Tibial nerve (tissue), 4 donors: ENCODE measurements at places on chromosomes 7 and 10. TPM values are rescaled to one million over a fixed set of nuclear protein-coding genes. Genes with fewer than 3 reads are reported as not detected.
A peak's percentile ranks its signal among the peaks of the same experiment; 100 is the strongest.

Gene IFIT3
- 7.2 TPM for total RNA-seq

GRCh38 chr7:112015146-112015545 is 191.1 kb downstream of the DOCK4 start:
- H3K4me3 ChIP-seq, result no peak overlapping the region
- DNase-seq, result no peak
- no peaks in the 10 kb centered on the region for H3K27me3 ChIP-seq
- H3K4me1 ChIP-seq, result no peaks in the 10 kb centered on the region

Gene HTR7
- total RNA-seq, result 0.44 TPM

Gene IGFBP1
- total RNA-seq, result not detected

Gene INHBA
- 8.6 TPM for total RNA-seq

DNA sequence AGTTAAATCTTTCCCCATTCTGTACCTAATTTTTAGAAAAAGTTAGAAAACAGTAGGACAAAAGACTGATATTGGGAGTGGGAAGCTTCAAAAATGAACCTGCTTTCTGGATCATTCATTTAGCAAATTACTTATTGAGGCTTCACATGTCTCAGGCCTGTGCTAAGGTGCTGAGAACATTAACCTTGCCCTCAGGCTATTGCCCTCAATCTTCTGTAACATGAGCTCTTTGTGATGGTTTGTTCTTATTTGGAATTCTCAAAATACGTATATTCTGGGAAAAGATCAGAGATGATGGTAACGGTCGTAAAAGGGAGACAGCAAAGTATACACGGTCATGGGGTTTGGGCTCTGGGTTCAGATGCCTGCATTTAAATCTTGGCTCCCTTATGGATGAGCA is 39.5 kb upstream of the PRKG1 start:
- no peaks in the 10 kb centered on the region for H3K4me1 ChIP-seq
- H3K4me3 ChIP-seq, result no peak overlapping the region
- no peak for DNase-seq

DNA sequence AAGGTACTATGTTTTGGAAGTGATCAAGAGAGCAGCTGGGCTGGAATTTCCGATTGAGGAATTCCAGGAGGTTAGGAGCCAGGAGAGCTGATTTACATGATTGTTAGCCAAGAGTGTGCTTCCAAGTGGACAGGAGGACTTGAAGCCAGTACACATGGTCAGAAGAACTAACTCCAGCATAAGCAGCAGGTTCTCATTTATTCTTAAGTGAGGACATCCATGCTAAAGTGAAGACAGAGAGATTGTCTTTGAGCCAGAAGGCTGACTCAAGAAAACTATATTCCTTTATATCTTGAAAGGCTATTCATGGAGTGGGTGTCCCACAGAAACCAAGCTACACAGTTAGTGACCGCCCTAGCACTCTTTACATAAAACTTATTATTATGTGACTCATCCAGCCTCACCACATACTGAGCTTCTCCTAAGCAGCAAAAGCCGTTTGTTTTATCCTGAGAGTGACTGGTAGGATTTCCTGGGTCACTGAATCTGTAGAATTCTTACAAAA is 56.7 kb upstream of the SEMA3A start:
- DNase-seq, result no peak
- H3K27me3 ChIP-seq, result no peaks in the 10 kb centered on the region
- H3K27ac ChIP-seq, result no peak overlapping the region
- H3K4me1 ChIP-seq, result peaks cover 6% of the 10 kb centered on the region
- H3K36me3 ChIP-seq, result no peaks in the 10 kb centered on the region

DNA sequence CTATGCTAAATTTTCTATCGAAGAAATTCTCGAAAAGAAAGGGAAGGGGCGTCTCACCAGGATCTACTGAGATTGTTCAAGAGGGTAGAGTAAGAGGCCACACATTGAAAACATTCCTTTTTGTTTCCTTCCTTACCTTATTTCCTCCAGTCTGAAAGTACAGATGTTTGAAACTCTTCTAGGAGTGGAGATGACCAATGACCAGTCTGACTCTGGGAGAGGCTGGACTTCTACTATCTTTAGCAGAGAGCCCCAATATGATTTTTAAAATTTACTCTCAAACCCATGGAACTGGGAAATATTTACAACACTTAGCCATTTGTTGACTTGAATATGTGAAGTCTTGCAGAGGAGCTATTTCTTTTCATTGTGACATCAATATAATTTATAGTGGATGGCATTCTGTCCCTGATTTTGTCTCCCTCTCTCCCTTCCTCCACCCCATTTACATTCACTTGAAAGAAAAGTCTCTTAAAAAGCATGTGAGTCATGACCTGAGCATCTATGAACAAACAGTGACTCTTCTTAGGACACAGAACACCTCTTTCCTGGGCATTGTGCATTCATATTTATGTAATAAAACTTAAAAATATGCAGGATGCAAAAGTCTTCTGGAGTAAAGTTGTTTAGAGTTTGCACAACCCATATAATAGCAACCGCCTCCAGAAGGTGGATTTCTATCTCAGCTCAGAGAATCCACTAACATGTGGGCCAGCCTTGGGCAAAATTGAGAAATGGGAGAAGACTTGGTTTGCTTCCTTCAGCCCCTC is 31.2 kb upstream of the BMPER start:
- no peak overlapping the region for H3K27ac ChIP-seq
- no peaks in the 10 kb centered on the region for H3K27me3 ChIP-seq
- no peaks in the 10 kb centered on the region for H3K36me3 ChIP-seq
- DNase-seq, result no peak
- no peak overlapping the region for H3K4me3 ChIP-seq
- peaks cover 33% of the 10 kb centered on the region for H3K4me1 ChIP-seq

DNA sequence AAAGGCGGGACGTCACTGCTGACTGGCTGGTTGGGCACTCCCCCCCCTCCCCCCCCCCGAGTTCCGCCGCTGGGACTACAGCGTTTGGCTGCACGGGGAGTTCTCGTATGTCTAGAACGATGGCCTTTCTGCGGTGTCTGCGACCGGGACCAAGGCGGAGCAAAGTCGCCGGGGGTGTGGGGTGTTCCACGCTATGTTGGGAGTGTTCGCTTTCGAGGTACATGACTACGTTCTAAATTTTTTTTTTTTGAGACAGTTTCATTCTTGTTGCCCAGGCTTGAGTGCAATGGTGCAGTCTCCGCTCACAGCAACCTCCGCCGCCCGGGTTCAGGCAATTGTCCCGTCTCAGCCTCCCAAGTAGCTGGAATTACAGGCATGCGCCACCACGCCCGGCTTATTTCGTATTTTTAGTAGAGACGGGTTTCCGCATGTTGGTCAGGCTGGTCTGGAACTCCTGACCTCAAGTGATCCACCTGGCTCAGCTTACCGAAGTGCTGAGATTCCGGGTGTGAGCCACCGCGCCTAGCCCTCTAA is 573 bp upstream of the IDI1 start:
- no peak for DNase-seq
- peak overlapping the region; percentile 99 for H3K27ac ChIP-seq
- no peaks in the 10 kb centered on the region for H3K4me1 ChIP-seq

Gene ACSM6
- not detected for total RNA-seq

- no peak overlapping the region for H3K27ac ChIP-seq
- H3K27me3 ChIP-seq, result no peaks in the 10 kb centered on the region
- H3K4me3 ChIP-seq, result no peak overlapping the region
- H3K36me3 ChIP-seq, result no peaks in the 10 kb centered on the region
- no peak for DNase-seq
Measured at GRCh38 chr7:78673272-78673671, 780.2 kb downstream of the MAGI2 start.

Gene CAMK2B
- total RNA-seq, result 9.9 TPM

Gene LGI1
- total RNA-seq, result 19.7 TPM

Gene ADCK2
- total RNA-seq, result 20.7 TPM

- no peaks in the 10 kb centered on the region for H3K27me3 ChIP-seq
- no peaks in the 10 kb centered on the region for H3K36me3 ChIP-seq
- no peak for DNase-seq
- H3K4me3 ChIP-seq, result no peak overlapping the region
- peaks cover 15% of the 10 kb centered on the region for H3K4me1 ChIP-seq
- H3K27ac ChIP-seq, result no peak overlapping the region
Measured at GRCh38 chr7:27665531-27665930, 2.8 kb upstream of the HIBADH start.

DNA sequence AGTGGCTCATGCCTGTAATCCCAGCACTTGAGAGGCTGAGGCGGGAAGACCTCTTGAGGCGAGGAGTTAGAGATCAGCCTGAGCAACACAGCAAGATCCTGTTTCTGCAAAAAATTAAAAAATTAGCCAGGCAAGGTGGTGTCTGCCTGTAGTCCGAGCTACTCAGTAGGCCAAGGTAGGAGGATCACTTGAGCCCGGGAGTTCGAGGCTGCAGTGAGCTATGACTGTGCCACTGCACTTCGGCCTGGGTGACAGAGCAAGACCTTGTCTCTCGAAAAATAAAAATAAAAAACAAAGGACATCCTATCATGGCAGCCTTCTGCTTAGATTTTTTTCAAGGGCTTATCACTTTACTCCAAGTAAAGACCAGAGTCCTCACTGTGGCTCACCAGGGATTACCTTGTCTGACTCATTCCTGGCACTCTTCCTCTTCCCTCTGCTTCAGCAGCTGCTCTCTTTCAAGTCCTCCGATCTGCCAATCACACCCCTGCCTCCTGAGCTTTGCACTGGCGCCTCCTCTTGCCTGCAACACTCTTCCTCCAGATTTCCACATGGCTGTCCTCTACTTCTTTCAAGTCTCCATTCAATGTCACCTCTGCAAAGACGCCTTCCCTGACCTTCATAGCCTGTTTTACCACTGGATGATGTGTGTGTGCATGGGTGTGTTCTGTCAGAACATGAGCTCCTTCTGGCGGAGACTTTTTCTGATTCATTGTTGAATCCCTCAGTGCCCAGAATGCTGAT is 7.7 kb downstream of the PRTFDC1 start:
- H3K36me3 ChIP-seq, result no peaks in the 10 kb centered on the region
- no peak for DNase-seq
- H3K4me3 ChIP-seq, result no peak overlapping the region
- H3K27me3 ChIP-seq, result no peaks in the 10 kb centered on the region

Gene AEBP1
- total RNA-seq, result 142 TPM

DNA sequence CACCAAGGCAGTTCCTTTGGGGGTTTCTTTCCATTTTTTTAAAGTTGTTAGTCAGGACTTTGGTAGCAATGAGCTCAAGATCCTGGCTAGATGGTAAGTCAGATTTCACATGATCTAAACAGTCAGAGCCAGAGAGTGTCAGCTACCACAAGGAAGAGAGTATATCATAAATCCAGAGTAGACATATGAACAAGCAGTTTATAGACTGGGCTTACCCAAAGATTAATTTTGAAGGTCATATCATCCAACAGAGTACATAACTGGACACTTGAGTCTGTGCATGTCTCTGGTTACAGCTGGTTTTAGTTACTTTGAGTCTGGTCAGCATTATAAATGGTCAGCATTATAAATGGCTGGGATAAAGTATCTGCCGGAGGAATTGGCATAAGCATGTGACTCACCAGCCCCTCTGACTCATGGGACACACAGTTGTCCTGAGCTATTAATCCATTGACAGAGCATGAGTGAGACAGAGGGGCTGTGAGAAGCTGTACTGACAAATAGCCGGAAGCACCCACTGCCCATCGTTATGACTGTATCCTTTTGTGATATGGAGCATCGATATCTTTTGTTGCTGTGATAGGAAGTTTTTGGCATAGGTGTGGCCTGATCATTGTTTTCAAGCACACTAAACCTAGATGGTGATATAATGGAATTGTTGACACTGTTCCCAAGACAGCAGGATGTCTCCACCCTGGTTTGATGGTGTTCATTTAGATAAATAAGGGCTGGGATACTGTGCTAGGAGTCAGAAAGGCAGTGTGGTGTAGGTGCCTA is 19.3 kb downstream of the PPP1R3C start:
- no peak for DNase-seq
- no peaks in the 10 kb centered on the region for H3K4me1 ChIP-seq
- no peaks in the 10 kb centered on the region for H3K36me3 ChIP-seq
- H3K27ac ChIP-seq, result no peak overlapping the region

Gene FANK1
- total RNA-seq, result 4.2 TPM

Gene OR2A5
- total RNA-seq, result not detected

GRCh38 chr7:30525429-30525828 is 20.8 kb upstream of the GGCT start:
- H3K36me3 ChIP-seq, result peaks cover 6% of the 10 kb centered on the region
- no peak overlapping the region for H3K27ac ChIP-seq
- H3K4me1 ChIP-seq, result peaks cover 12% of the 10 kb centered on the region
- H3K27me3 ChIP-seq, result no peaks in the 10 kb centered on the region
- no peak for DNase-seq

Gene CCDC172
- total RNA-seq, result not detected

Gene FKBP6
- total RNA-seq, result not detected

- no peak overlapping the region for H3K4me3 ChIP-seq
- peaks cover 34% of the 10 kb centered on the region for H3K4me1 ChIP-seq
- DNase-seq, result peak; percentile 47
- no peaks in the 10 kb centered on the region for H3K27me3 ChIP-seq
Measured at GRCh38 chr10:75803816-75804552, 372.6 kb downstream of the LRMDA start.

Gene PPP1R17
- not detected for total RNA-seq
